ENCODE measurements at places on chromosomes 1 and 21. TPM values are rescaled to one million over a fixed set of nuclear protein-coding genes. Genes with fewer than 3 reads are reported as not detected.

ITLN2 gene
- not detected for total RNA-seq

GJB4 gene
- not detected for total RNA-seq

OR2T35 gene
- total RNA-seq, result not detected

RGS16 gene
- total RNA-seq, result 0.39 TPM

CD2 gene
- total RNA-seq, result not detected

ZNF695 gene
- total RNA-seq, result 2.0 TPM

CRYBG2 gene
- 0.26 TPM for total RNA-seq

MX2 gene
- total RNA-seq, result 0.80 TPM

FCRL1 gene
- not detected for total RNA-seq

SPRR2A gene
- not detected for total RNA-seq

SMCP gene
- total RNA-seq, result not detected

ACOT11 gene
- total RNA-seq, result 0.40 TPM

MAEL gene
- total RNA-seq, result not detected

GMEB1 gene
- 8.8 TPM for total RNA-seq

CHIA gene
- not detected for total RNA-seq
